ENCODE measurements at places on chromosomes 2 and 18.

GRCh38 chr2:31109633-31110192 lies 28.5 kb downstream of the GALNT14 start:
- DNase-seq = no peak

GRCh38 chr2:52292801-52293200 lies 1260.9 kb upstream of the NRXN1 start:
- DNase-seq = no peak

DNA sequence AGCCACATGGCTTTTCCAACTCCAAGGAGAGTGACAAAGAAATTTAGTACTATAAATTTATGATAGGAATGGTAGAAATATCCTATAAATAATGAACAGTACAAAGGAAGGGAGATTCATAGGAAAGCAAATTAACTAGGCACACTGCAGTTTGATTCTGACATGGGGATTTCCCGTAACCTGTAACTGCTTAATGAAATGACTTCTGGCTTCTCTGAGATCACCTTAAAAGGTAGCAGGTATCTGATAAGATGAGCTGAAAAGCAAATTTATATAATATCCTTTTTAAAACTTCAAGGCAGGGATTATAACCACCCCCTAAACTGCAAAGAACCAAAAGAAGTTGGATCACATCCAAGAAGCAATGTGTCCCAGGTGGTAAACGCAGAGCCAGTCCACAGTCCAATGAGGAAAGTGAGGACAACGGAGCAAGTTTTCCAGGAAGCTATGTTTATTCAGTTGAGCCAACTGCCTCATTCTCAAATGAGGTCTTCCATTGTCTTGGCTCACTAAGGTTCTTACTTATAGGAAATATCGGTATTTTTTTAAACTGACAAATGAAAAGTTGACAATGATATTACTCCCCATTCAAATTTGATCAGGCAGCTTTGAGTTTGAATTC lies 43.0 kb downstream of the WIPF1 start:
- DNase-seq = no peak

- no peak for DNase-seq
Observed at GRCh38 chr2:199302851-199303250, 154.9 kb downstream of the SATB2 start.

DNA sequence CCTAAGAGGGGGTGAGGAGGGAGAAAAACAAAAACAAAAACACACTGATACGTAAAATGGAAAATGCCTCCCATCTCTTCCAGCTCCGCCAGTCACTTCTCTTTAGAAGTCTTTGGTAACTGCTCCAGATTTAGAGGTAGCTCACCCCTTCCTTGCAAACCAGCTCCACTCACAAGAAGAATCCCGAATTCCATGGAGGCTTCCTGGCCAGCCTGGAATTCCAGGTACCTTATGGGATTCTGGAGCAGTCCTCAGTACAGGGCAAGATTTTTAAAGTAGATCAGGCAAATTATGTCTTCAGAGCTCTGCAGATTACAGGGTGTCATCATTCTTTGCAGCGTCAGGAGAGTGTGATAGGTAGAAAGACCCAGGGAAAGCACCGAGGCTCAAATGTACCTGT lies 4.8 kb downstream of the STON1 start:
- DNase-seq = no peak

DNA sequence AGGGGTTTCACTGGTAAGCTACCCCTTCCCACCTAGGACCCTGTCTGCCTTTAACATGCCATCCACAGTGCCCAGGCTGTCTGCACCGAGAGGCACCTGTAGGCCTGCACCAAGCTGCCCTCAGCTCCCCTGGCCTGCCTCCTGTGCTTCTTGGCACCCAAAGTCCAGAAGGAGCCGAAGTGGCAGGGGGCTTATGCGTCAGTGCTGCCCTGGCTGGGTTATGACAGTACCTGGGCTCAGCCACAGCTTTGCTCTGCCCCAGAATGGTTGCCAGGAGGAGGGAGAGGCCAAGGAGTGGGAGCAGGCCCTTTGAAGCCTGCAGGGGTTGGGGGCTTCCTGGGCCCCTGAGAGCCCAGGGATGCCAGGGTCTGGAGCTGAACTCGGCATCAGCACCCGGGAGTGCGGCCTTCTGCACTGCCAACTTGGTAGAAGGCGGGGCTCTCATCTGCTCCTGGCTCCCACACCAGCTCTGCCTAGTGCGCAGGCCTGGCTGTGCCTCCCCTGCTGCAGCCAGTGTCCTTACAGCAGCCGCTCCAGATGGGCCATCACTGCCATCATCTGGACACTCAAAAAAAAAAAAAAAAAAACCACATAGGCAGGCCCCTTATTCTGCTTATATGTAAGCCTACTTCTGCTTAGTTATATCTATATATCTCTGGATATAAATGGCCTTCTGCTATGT lies 155.4 kb downstream of the THSD7B start:
- DNase-seq = no peak

DNA sequence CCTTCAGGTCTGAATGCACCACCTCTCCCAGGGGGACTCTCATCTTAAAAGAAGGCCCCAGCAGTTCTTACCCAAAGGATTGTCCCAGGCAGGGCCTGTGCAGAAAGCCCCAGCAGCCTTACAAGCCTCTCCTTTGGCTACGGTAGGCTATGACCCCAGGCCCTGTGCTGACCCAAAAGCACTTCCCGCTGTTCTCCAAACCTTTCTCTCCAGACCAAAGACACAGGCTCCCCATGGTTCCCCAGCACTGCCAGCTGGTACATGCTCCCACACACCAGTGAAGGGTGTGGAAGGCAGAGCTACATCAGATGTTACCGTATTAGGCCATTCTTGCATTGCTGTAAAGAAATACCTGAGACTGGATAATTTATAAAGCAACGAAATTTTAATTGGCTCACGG lies 35.4 kb downstream of the LBH start:
- DNase-seq = no peak

DNA sequence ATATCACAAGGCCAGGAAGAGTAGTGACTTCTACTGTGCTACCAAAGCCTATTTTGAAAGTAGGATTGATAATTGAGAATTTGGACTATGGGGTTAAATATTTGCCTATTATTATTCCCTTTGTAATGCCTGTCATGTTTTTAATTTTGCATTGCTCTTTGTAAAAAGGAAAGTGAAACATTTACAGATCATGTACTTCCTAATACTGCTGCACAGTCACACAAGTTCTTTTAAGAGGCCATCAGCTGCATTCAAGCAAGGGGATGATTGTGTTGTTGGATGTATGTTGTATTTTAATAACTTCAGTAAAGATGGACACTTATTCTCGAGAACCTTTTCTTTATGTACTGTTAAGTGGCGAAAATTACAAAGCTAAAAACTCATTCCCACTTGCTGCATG lies 70.1 kb downstream of the PLEKHA3 start:
- no peak for DNase-seq

GRCh38 chr2:12412898-12413305 lies 303.8 kb upstream of the TRIB2 start:
- no peak for DNase-seq

- no peak for DNase-seq
Observed at GRCh38 chr2:2590841-2591541, 259.9 kb upstream of the MYT1L start.

GRCh38 chr2:109208071-109208950 lies 79.3 kb downstream of the SH3RF3 start:
- no peak for DNase-seq

GRCh38 chr18:48923746-48924629 lies 26.8 kb downstream of the SMAD7 start:
- DNase-seq = no peak

- DNase-seq = no peak
Observed at GRCh38 chr2:44955593-44956392, 14.3 kb downstream of the SIX3 start.

- no peak for DNase-seq
Observed at GRCh38 chr2:27264253-27264752, 1.5 kb upstream of the SLC30A3 start.

DNA sequence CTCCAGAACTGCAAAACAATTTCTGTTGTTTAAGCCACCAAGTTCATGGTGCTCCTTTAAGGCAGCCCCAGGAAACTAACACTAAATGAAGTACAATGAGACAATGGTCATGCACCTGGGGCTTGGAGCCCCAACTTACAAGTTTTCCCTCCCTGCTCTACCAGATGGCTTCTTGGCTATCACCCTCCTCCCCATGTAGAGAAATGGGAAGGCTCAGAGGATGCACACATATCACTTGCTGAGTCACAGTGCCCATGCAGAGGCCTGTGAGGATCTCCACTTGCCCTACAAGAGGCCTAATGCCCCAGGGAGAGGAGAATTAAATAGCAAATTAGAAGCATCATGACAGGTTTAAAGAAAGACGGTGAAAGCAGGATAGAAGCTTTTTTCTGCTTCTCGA lies 270.9 kb downstream of the TTC32 start:
- no peak for DNase-seq

DNA sequence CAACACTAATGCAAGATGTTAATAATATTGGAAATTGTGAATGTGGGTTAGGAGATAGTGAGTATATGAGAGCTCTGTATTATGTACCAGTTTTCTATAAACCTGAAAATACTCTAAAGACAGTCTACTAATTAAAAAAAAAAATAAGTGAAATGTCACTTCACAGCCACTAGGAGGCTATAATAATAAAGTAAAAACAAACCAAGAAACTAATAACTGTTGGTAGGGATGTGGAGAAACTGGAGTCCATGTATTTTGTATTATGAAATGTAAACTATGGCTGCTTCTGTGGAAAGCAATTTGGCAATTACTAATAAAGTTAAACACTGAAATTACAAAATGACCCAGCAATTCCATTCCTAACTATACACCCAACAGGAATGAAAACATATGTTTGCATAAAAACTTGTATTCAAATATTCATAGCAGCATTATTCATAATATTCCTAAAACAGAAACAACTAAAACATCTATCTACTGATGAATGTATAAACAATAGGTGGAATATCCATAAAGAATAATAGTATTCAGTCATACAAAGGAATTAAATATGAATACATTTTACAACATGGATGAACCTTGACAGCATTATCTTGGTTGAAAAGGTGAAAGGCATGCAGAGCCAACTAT lies 36.2 kb downstream of the CCDC178 start:
- DNase-seq = no peak

- no peak for DNase-seq
Observed at GRCh38 chr2:96907115-96908041, 37.5 kb upstream of the SEMA4C start.

GRCh38 chr2:200439981-200440380 lies 69.9 kb downstream of the KCTD18 start:
- peak; percentile 35 for DNase-seq

DNA sequence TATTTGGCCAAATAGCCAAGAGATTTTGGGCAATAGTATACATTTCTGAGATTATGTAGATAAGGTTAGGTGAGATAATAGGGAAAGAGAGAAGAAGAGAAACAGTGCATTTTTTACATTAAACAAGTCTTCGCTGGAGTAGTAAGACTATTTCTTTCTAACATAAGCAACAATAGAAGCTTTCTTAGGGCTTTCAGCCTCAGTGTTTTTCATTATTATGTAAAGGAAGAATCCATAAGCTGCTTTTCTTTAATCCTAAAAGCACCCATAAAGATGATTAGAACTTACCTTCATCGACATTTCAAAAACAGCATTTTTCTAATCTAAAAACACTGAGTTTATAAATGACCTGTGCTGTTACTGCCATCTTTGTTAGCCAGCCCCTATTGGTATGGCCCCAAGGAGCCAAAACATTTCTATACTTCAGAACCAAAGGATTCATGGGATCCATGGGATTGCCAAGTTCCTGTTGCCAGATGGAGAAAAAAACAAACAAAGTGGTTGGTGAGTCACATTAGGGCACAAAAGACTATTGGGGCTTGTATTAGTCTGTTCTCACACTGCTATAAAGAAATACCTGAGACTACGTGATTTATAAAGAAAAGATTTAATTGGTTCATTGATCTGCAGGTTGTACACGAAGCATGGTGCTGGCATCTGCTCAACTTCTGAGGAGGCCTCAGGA lies 88.2 kb downstream of the SCG2 start:
- DNase-seq = no peak

- DNase-seq = no peak
Observed at GRCh38 chr2:178943745-178944144, 106.2 kb downstream of the CCDC141 start.

DNA sequence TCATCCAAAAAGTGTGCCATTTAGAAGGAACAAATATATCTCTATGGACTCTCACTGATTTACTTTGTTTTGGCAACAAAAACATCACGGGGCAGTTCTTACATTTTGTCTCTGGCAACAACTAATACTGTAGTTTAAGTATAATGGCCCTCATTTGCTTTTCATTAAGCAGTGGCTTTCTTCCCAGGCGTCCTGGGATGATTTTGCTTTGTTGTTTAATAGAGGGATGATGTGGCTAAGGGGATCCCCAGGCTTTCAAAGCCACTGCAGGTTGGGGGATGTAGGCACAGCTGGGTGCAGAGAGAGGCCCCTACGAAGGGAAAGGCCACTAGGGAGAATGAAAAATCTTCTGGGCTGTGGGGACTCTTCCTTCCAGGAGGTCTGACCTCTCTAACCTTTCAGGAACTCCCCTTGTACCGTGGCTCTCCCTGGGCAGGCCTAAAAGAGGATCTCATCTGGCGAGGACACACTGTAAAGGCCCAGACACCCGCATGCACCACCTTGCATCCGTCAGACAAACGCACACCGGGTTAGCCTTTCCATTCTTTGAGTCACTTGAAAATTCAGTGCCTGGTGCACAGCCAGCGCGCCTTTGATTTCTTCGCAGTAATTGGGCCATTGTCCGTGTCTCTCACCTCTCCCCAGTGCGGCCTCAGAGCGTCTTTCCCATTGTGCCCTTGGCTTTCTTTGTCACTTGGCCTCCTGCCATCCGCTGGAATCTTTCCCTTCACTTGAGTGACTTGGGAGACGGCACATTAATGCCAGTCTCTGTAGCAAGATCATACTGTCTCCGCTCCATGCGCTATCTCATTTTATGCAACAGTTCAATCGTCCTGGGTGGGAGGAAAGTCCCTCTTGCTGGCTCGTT lies 40.3 kb upstream of the AFF3 start:
- DNase-seq = no peak

- DNase-seq = no peak
Observed at GRCh38 chr2:101587251-101587650, 110.3 kb upstream of the MAP4K4 start.

GRCh38 chr2:237235383-237236095 lies 149.8 kb downstream of the COPS8 start:
- no peak for DNase-seq

GRCh38 chr18:59853380-59853779 lies 46.4 kb upstream of the PMAIP1 start:
- no peak for DNase-seq

- DNase-seq = no peak
Observed at GRCh38 chr2:238789317-238789806, 58.5 kb upstream of the TWIST2 start.

DNA sequence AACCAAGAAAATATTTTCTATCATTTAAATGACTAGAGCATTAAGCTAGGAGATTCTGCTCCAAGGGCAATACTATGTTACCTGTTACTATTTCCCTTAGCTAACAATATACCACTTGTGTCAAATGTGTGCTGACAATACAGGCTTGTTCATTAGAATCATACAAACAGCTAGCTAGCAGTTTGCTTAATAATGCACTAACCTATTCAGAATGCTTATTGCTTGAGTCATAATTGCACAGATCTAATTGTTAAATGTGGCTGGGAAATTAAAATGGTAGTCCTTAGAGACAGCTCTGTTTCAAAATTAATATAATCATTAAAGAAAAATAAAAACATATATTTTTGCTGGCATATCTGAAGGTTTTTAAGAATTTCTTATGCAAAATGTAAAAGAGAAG lies 344.2 kb downstream of the ERBB4 start:
- DNase-seq = no peak

Data from NCI-H2081 treated with DMSO at 0.1 percent for 48 hours (cell line).